ENCODE measurements at places on chromosomes 4 and X.

DNA sequence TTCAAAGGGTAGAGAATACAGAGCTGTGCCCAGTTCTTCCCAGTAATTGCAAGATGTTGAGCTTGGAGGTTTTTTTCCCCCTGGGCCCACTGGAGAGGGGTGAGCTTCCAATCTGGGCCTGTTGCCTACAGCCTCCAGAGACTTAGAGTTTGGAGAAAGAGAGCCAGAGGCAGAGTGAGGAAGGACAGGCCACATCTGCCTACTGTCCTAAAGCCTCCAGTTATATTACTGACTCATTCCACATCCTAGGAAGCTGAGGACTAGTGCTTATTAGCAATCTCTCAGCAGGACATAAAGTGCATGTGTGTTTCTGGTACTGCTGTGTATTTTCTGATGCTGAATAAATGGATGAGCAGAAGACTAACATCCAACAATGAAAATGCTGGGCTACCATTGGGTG, 181.0 kb upstream of the MAMLD1 start:
- peak; percentile 21 for DNase-seq

- DNase-seq: no peak
Measured at GRCh38 chr4:186307916-186308315, 41.9 kb downstream of the F11 start.

DNA sequence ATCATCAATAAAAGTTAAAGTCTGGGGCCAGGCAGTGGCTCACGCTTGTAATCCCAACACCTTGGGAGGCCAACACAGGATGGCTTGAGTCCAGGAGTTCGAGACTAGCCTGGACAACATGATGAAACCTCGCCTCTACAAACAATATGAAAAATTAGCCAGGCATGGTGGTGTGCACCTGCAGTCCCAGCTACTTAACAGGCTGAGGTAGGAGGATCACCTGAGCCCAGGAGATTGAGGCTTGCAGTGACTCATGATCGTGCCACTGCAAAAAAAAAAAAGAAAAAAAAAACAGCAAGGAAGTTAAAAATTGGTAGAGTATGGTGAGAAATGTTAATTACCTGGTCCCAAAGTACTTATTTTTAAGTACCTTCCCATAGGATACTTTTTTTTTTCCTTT, 27.5 kb downstream of the FBXW7 start:
- DNase-seq: no peak

DNA sequence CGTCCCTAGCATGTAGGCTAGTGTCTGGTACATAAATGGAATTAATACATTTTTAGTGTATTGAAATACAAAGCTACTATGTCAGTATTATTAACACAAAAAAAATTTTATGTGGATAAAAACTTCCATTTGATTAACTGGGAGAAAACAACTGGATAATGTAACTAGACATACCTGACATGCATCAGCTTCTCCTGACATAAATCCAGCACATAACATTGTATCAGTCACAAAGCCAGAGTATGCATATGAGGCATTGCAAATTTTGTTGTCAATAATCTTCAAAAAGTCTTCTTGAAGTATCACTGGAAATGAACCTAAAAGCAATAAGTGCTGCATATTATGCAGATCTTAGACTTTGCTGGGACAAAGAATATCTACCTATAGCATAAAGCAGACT, 16.9 kb downstream of the TMPRSS11B start:
- no peak for DNase-seq

DNA sequence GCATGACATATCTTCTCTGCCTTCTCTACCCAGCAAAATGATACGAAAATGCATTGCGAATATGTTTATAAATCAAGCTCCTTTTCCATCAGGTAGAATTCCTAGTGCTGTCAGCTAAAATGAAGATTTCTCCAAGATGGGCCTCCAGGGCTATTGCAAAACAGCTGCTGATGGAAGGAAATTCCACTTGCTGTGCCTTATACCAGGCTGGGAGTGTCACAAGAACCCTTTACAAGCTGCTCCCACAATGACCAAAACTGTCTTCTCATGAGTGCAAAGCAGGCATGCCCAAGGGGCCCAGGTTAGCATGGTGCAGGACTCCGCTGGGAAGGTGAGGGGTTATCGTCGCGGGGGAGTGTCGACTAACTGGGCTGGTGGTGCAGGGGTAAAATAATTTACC, 8.7 kb downstream of the HNRNPH2 start:
- no peak for DNase-seq

DNA sequence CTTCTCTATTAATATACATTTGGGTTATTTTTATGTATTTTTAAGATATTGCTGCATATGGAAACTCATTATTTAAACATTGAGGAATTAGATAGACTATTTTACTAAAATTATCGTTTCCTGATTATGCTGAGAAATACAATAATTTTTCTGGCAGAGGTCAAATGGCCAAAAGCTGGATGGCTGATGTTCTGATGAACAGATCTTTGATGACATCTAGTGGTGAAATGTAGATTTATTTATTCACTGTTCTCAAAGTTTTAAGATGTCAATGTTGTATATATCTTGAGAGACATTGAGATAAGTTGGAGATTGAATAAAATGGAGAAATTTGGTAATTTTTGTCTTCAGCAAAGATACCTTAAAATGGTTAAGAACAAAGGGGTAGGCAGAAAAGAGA, 96.2 kb downstream of the UGT8 start:
- DNase-seq: peak; percentile 28

DNA sequence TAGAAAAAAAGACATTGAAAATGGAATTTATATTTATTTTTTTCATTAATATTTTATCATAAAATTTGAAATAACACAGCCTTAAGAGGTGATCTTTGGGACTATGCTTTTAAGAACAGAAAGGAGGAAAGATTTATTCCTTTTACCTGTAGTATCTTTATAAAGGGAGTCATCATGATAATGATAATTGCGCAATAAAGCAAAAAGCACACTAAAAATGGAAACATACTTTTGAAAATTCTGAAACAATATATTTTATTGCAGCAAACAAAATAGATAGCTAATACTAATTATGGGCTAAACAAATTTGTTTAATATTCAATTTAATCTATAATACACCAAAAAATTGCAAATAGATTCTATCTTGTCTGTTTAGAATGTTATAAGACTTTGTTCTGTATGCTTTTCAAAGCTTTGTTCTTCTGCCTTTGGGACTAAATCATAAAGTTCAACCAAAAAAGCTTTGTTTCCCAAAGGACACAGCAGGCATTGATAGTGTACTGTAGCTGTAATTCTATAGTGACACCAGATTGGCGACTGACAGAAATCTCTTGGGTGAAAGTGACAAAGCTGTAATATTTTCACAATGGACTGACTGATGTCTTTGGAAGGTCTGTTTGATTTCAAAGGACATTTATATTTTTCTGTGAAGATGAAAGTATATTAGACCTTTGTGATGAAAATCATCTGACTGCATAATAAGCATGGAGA, 2156.6 kb upstream of the TENM3 start:
- no peak for DNase-seq

GRCh38 chr4:100742045-100742444, 224.2 kb upstream of the EMCN start:
- DNase-seq: peak; percentile 19

DNA sequence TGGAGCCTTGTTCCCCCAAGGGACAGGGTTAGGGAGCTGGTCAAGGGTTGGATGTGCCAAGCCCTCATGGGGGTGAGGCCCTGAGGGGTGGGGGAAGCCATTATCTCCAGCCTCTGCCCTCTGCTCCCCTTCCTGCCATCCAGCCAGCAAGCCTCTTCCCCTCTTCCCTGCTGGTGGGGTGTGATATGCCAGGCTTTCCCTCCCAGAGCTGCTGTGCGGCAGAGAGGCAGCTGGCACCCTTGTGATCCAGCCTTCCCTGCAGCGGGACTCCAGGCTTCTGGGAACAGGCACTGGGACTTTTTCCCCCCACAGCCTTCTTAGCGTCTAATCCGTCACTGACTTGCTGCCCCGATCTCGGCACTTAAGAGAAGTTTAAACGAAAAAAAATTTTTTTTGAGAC, 6.3 kb downstream of the SSR4 start:
- DNase-seq: no peak

GRCh38 chr4:11496351-11496829, 67.7 kb upstream of the HS3ST1 start:
- peak; percentile 15 for DNase-seq

DNA sequence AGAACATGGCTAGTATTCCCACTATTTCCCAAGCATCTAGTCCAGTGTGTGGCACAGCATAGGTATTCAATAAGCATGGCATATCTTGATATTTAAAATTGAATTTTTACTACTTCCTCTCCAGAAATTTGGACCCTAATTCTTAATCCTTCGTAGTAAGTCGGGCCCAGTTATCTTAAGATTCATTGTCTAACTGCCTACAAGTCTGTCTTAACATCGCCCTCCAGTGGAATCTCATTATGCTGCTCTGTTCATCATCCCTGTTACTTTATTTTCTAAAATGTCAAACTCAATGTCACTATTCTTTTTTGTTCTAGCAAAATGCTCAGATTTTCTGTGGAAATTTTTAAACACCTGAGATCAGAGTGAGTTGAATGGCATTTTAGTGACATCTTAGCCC, 606.2 kb downstream of the KLHL13 start:
- DNase-seq: no peak

- DNase-seq: peak; percentile 70
Measured at GRCh38 chr4:155787113-155787710, 28.4 kb downstream of the GUCY1B1 start.

GRCh38 chr4:106454581-106454980, 86.0 kb upstream of the GIMD1 start:
- DNase-seq: no peak

DNA sequence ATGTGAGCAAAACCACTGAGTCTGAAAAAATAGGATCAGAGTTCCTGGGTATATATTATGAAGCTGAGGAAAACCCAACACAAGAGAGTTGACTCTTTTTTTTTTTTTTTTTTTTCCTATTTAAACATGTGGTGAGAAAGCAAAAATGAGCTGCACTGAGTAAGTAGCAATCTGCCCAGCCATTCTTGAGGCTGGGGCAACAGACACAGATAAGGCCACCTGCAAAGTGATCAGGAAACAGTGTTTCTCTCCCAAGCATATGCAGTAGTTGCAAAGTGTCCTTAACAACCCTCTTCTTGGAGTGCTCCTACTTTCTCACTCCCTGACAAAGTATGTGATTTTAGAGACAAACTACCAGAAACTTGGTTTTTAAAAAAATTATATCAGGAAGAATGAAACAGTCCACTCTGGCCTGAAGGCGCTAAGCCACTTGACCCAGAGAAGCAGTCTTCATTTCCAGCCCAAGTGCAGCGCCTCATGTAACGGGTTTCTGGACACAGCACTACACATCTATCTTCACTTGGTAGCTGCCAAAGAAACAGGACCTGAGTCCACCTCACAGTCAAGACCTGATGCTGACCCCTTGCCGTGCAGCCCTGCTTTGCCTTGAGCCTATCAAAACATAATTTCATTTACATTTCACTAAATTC, 124.6 kb upstream of the MAP3K15 start:
- DNase-seq: no peak

DNA sequence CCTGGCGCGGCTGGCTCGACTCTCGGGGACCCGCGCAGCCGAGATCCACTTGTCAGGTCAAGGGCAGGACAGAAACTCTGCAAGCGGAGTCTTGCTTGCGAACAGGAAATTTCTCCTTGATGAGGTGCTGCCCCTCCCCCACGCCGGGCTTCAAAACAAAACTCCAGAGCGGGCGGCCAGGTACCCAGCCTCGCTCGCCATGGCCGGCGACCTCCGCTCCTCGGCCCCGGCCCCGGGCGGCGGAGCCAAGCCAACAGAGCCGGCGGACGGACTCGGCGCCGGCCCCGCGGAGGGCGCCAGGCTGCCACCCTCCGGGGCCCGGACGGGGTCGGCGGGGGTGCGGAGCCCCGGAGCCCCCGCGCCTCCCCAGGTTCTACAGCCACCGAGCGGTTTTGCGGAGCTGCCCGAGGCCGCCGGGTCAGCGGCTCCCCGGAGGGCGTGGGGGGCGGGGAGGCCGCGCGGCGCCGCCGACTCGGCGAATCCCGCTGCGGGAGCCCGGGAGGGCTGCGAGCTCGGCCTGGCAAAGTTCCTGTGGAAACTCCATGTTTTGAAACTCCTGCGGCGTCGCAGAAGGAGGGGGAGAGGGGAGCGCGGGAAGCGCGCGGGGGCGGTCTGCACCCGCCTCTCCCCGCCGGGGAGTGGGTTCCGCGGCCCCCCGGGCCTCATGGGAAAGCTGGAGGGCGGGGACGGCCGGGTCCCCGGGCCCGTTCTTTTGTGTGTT, 11.7 kb upstream of the BCOR start:
- DNase-seq: peak; percentile 55

DNA sequence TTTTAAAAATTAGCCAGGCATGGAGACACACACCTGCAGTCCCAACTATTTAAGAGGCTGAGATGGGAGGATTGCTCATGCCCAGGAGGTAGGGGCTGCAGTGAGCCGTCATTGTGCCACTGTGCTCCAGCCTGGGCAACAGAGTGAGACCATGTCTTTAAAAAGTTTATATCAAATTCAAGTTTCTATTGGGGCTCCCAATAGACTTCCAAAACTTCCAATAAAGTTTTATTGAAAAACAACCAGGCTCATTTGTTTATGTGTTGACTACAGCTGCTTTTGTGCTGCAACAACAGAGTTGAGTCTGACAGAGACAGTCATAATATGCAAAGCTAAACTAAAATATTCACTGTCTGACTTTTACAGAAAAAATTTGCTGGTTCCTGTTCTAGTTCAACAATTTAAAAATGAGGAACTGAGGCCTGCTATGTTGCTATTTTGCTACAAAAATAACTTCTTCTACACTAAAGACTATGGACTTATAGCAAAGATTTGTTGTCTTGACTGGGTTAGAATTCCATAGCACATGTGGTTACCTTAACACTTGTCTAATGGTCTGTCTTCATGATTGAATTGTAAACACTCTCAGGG, 63.3 kb upstream of the RELL1 start:
- DNase-seq: no peak

GRCh38 chrX:47597222-47597621, 15.0 kb downstream of the TIMP1 start:
- DNase-seq: no peak

DNA sequence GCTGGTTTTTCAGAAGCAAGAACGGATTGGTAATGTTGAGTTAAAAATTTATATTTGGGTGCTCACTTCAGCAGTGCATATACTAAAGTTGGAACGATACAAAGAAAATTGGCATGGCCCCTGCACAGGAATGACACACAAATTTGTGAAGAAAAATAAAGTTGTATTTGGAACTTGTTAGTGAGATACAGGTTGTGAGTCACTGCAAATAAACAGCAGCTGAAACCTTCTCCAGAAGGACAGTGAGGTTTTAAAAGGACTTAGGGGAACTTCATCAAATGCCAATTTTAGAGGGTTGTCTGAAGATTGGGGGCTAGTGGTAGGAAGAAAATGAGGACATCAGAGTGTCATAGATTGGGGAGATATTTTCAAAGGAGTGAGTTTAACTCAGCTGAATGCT, 79.7 kb upstream of the ELOVL6 start:
- DNase-seq: no peak

All from IMR-90 (cell line).